Amniotic stem cell (primary cell): ENCODE measurements at places on chromosomes 11 and 22.
A peak's percentile ranks its signal among the peaks of the same experiment; 100 is the strongest.

- DNase-seq, result no peak
Observed at GRCh38 chr22:38106814-38107578, 3.5 kb downstream of the BAIAP2L2 start.

GRCh38 chr11:35800970-35801953 lies 138.7 kb downstream of the TRIM44 start:
- DNase-seq, result no peak

GRCh38 chr11:94895971-94896370 lies 77.4 kb downstream of the CWC15 start:
- no peak for DNase-seq

DNA sequence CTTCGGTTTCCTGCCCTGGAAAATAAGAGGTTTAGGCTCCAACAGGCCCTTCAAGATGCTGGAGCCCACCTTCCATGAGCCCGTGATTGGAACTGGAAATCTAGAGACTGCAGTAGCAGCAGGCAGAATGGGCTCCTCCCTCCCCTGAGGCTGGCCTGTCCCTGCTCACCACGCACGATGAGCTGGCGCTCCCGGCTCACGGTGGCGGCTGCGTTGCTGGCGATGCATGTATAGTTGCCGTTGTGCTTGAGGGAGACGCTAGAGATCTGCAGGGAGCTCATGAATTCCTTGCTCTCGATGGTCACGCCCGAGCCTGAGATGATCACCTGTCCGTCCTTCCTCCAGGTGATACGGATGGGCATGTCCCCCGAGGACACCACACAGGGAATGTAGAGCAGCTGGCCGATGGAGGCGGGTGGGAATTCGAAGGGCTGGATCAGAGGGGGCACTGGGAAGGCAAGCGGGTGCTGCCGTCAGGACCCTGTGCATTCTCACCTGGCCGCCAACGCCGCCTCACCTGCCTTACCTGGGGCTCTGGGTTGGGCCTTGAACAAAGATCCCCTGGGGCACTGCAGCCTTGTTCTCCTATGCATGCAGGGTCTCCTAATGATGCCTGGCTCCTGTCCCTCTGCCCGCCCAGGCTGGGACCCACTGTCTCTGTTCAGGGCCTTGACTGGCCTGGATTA lies 177.8 kb downstream of the CEP164 start:
- DNase-seq, result no peak

GRCh38 chr11:119586181-119586580 lies 142.8 kb downstream of the NECTIN1 start:
- DNase-seq, result no peak

- no peak for DNase-seq
Observed at GRCh38 chr22:24076091-24076867, 65.2 kb downstream of the CABIN1 start.

DNA sequence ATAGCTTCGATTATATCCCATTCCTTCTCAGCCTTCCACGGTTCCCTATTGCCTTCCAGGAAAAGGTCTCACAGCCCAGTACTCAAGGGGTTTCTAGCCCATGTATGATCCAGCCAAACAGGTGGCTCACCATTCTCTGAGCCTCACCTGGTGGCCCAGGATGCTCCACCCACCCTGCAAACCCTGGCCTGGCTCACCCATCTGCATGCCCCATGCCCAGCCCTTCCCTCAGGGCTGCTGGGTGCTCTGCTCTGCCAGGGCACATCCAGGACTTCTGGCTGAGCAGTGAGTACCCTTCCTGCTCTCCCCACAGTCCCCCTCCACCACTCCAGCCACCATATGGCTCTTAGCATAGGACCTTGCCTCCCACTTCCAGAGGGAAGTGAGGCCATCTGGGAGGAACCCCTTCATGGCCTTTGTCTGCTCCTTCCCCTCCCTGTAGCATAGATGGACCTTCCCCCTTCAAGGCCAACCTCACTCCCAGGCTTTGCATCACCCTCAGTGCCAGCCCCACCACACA lies 5.8 kb upstream of the RCOR2 start:
- DNase-seq, result no peak

DNA sequence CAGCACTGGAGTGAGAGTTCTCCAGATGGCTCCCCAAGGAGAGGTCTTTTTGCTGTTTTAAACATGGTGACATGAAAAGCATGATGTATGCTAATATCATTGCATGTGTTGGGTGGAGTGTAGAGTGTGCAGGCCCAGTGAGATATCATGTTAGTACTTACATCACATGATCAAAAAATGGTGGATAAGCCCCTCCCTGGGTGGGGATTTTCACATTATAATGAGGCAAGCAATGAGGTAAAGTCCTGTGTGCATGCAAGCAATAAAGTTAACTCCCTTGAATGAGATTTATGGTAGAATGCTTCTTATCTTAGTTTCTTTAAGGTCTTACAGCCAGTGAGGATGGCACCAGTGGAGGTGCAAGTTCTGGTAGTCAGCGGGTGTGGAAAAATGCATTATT lies 8.5 kb downstream of the FAM111B start:
- DNase-seq, result no peak

DNA sequence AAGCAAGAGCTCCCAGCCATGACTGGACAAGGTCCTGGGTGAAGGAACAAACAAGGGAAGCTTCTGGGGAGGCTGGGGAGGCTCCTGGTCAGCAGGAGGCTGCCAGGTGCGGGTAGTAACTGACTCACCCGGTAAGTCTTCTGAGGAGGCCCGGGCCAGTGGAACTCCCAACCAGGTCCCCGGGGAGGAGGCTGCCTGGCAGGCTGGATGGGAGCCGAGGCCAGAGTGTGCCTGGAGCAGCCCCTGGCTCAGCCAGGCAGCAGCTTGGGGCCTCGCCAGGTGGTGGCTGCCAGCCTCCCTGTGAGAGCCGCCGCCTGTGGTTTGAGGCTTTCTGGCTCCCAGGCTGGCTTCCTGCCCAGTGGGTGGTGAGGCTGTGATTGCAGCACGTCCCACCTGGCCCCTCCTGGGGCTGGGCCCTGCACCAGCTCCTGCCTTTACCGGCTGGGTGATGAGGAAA lies 46.2 kb downstream of the IGF2 start:
- DNase-seq, result no peak

- no peak for DNase-seq
Observed at GRCh38 chr11:78351193-78351592, 66.4 kb downstream of the GAB2 start.

DNA sequence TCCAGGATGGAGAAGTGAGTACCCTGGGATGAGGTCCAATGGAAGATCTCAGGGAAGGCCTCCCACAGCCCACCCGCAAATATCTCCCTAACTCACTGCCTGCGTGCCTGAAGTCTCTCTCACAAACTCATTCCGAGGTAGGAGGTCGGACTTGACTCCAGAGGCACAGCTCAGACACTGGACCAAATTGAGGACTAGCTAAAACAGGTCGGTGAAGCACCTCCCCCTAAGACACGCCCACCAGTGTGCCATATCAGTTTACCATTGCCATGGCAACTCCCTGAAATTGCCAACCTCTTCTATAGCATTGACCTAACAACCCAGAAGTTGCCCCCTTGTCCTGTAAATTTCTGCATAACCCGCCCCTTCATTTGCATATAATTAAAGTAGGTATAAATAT lies 17.5 kb downstream of the RPL3 start:
- no peak for DNase-seq

GRCh38 chr11:95147364-95147905 lies 57.8 kb downstream of the ENDOD1 start:
- DNase-seq, result peak; percentile 79

- DNase-seq, result no peak
Observed at GRCh38 chr11:104916442-104916841, 18.2 kb upstream of the CASP12 start.

GRCh38 chr11:34602245-34602644 lies 18.6 kb upstream of the EHF start:
- no peak for DNase-seq

DNA sequence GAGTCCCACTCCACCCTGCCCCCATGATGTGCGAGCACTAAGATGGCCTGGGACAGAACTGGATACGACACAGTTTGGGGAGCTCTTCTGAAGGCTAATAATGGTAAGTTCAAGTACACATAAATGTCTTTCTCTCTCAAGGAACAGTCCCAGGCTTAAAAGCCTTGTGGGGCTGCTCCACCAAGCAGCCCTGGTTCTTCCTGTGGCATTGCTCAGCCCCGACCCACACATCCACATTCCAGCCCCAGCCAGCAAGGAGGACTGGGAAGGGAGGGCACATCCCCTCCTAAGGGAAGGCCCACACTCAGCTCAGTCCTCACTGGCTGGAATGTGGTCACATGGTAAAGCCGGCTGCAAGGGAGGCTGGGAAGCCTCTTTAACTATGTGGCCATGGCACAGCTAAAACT lies 13.3 kb upstream of the MB start:
- DNase-seq, result no peak

DNA sequence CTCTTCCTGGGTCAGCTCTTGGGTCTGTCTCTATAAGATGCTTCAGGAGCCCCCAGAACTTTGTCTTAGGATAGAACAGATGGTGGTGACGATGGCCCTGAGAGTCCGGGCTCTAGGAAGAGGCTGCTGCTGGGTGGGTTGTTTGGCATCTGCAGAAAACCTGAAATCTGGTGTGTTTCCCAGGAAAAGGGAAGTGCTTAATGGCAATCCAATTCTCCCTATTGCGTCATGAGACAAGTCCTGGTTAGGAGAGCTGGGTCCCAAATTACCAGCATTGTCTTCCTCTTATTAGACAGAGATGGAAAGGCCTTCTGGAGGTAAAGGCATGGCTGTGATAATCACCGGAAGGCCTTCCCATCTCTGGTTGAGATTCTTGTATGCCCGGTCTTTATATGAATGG lies 48.9 kb upstream of the GRAMD1B start:
- no peak for DNase-seq

DNA sequence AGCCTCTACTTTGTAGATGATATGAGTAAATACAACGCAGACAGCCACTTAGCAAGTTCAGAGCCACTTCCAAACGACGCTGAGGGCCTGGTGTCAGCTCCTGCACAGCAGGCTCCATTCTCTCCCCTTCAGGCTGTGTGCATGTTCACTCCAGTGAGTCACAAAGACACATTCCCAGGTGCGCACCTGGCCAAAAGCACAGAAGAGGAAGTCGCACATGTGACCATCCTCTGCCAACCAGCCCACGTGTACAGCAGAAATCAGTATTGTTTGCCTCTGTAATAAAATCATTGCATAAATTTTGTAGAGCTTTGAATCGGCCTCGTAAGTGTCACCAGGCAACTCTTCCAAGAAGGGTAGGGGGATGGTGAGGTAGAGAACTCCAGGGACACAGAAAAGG lies 19.5 kb upstream of the TPH1 start:
- no peak for DNase-seq

- DNase-seq, result no peak
Observed at GRCh38 chr11:60767388-60767811, 10.7 kb downstream of the MS4A15 start.

DNA sequence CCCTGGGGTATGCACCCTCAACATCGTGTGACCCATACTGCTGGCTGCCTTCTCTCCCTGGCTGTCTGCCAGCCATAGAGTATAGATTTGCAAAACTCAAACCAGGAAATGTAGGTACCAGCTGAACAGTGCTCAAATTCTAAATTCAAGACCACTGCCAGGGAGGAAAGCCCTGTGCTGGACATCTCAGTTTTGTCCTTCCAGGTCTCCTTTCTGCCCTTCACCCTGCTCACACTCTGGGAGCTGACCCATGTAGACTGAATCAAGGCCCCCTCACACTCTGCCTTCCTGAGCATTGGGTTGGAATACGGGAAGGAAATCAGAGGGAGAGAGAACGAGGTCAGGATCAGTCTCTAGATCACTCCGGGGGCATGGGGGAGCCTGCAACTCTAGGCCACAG lies 12.4 kb upstream of the DRD2 start:
- no peak for DNase-seq

GRCh38 chr11:45028911-45029682 lies 78.4 kb upstream of the TP53I11 start:
- DNase-seq, result no peak
